Midbrain (tissue), 1 donor: ENCODE measurements at places on chromosomes 7 and 10.
A peak's percentile ranks its signal among the peaks of the same experiment; 100 is the strongest.

GRCh38 chr7:36777062-36777461, 52.8 kb upstream of the AOAH start:
- DNase-seq = no peak

- DNase-seq = no peak
Measured at GRCh38 chr7:127755521-127755920, 103.5 kb downstream of the SND1 start.

GRCh38 chr7:73812996-73813395, 17.8 kb upstream of the CLDN4 start:
- DNase-seq = no peak

DNA sequence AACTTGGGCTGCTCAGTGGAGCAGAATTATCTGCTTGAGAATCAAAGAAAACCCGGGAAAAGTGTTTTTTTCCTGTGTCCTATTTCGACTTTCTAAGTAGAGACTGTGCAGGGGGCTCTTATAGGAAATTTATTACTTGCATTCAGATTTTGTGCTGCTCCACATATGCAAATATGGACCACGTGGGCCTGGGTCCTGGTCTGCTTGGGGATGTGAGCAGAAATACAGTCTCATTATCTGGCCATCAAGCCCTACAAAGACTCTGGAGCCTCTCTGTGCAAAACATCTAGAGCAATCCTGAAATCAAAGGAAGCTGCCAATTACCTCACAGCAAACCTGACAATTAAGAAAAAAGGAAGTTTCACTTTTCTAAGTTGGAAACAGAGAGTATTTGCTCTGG, 216.9 kb downstream of the LRMDA start:
- no peak for DNase-seq

DNA sequence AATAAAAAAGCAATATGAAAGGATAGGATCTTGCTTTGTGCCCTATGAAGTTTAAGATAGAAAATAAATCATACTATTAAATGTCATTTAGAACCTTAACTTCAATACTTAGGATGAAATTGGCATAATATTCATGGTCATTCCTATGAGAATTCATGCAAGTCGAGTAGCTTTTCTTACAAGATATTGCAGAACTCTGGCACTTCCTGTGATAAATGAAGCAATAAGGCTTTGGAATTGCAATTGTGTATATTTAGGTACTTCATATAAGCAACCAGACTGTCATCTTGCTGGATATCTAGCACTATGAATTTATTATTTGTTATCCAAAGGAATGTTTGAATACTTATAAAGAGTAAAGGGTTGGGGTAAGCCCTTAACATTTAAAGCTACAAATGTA, 116.5 kb downstream of the ZNF438 start:
- no peak for DNase-seq

DNA sequence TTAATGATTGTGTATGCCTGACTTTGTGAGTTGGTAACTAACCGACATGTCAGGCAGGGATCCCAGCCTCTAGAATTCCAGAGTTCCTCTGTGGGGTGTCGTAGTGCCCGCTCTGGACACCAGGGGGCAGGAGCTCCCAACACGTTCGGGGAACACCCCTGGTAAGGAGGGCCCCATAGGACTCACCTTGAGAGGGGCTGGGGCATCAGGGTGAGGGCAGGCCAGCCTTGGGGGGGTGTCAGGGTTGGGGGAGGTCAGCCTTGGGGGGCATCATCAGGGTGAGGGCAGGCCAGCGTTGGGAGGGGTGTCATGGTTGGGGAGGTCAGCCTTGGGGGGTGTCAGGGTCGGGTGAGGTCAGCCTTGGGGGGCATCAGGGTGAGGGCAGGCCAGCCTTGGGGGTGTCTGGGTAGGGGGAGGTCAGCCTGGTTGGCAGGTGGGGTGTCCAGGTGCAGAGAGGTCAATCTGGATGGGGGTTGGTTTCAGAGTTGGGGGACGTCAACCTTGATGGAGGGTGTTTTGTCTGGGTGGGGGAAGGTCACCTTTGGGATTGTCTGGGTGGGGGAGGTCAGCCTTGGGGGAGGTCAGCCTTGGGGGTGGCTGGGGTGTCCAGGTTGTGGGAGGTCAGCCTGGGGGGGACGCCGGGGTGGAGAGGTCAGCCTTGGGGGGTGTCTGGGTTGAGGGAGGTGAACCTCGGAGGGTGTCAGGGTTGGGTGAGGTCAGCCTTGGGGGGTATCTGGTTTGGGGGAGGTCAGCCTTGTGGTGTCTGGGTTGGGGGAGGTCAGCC, 45.6 kb upstream of the SUN1 start:
- peak; percentile 47 for DNase-seq

DNA sequence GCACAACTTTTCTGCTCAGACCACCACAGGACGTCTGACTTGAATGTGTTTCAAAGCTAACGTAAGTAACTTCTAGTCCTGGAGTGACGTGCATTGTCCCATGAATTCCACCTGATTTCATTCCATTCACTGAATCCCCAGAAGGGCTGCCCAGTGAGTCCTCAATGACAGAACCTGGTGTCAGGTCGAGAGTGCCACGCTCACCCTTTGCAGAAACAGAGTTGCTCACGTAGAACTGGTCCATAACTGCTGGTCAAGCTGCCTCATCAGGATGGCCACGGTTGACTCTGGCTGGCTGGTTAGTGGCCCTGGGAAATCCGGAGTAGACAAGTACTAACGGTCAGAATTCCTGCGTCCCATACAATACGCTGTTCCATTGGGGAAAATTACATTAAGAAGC, 50.6 kb upstream of the UBE3C start:
- DNase-seq = no peak
